ENCODE measurements at places on chromosomes 4 and X.

- DNase-seq, result no peak
Measured at GRCh38 chr4:116092961-116093360, 979.5 kb upstream of the NDST4 start.

GRCh38 chr4:1967512-1968149 lies 41.1 kb downstream of the NELFA start:
- DNase-seq, result no peak

- DNase-seq, result no peak
Measured at GRCh38 chr4:94152466-94152865, 55.2 kb upstream of the SMARCAD1 start.

DNA sequence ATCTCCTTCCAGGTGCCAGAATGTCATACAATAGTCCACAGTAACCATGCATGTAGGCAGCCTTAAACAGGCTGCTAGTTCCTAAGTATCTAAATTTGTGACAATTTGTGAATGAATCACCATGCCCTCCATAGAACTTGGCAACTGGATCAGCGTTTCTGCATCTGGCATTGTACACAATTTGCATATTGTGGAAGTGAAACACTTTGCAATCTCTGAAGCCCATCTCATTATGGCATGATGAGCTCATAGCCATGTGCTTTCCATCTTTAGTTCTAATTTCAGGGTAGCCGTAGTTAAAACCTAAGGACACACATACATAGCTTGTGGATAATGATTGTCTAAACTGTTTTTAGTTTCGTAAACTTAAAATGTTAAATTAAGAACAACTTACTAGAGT lies 573.6 kb downstream of the PPP4R3C start:
- DNase-seq, result no peak

GRCh38 chr4:112183252-112183651 lies 38.0 kb downstream of the FAM241A start:
- no peak for DNase-seq

Measured in Right ventricle myocardium inferior (tissue), 1 donor.